ENCODE measurements at places on chromosomes 7 and 10. TPM values are rescaled to one million over a fixed set of nuclear protein-coding genes. Genes with fewer than 3 reads are reported as not detected.

GRCh38 chr7:91128683-91129348, 135.4 kb upstream of the FZD1 start:
- no peak for DNase-seq

DNA sequence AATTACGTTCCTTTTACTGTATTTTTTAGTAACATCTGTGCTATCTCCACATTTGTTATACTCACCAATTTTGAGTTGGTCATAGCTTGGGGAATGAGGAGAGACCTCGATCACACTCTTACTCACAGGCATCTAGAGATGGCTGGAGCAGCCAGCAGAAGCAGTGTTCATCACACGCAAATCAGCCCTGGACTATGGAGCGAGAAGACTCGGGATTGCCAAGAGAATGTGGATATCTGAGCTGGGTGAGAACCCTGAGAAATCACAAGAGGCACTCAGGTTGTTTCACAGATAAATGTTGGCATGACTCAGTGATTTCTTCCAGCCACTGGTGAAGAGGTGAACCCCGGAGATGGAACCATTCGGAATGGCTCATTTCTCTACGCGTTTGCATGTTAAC, 820.1 kb upstream of the IGFBP3 start:
- no peak for DNase-seq

- no peak for DNase-seq
These were observed 5.9 kb upstream of the SGMS1 start for GRCh38 chr10:50629495-50630122.

DNA sequence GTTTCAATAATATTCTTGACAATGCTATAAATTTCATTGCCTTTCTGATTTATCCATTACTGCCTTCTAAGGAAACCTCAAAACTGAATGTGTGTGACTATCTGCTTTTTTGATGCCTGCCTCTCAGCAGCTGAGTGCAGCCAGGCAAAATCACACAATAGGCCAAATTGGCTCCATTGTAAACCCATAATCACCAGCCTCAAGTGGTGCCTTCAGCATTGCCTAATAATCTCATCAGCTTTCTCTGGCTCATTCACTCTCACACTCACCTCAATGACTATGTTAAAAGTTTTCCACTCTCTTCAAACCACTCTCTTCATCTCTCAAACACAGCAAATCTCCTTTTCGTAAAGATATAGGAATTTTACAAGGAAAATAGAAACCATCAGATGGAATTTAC, 182.5 kb upstream of the COL1A2 start:
- no peak for DNase-seq

DNA sequence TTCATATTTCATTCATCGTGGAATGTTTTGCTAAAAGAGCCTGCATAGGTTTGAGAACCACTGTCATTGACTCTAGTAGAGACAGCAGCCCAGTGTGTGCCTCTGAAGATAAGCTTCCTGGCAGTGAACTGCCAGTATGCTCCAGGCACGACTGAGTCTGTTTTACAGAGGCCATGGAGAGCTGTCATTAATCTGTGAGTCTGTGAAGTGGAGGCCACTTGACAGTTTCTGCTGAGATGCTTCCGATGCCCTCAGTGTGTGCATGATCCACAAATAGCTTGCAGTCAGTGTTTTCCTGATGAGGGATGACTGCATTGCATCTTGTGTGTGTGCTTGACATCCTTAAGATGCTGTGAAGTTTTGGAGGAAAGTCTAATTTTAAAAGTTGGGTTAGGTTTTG, 162.2 kb downstream of the PFKFB3 start:
- DNase-seq = no peak

HYAL4 gene
- not detected for total RNA-seq

CLRN3 gene
- total RNA-seq = 40.8 TPM

AKR1D1 gene
- 0.37 TPM for total RNA-seq

KCP gene
- total RNA-seq = 5.2 TPM

KIAA1549 gene
- total RNA-seq = 5.7 TPM

WASL gene
- 57.0 TPM for total RNA-seq

Measured in mucosa of gallbladder (tissue), 1 donor.